ENCODE measurements at places on chromosomes 3 and 15.

DNA sequence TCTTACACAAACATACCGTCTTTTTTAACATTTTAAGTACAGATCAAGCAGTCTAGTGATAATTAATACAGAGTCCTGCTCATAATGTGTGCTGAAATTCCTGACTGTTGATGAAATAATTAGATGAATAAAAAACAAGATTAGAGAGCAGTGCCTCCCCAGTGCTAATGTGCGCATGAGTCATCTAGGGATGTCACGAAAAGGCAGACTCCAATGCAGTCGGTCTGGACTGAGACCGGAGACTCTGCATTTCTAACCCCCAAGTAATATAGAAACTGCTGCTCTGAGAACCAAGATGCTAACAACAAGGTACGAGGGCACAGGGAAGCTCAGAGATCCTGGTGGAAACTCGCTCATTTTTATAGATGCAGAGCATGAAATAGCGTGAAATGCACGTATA lies 61.4 kb downstream of the COL8A1 start:
- no peak for DNase-seq

- DNase-seq: no peak
Measured at GRCh38 chr15:65920121-65920520, 50.8 kb downstream of the RAB11A start.

- DNase-seq: peak; percentile 56
Measured at GRCh38 chr15:23854203-23854911, 167.3 kb upstream of the NDN start.

- no peak for DNase-seq
Measured at GRCh38 chr3:196063971-196064370, 17.9 kb downstream of the TFRC start.

- DNase-seq: no peak
Measured at GRCh38 chr3:16061491-16061890, 113.0 kb upstream of the GALNT15 start.

All from tongue (tissue), 3 donors.